Effector CD8-positive, alpha-beta T cell (primary cell): ENCODE measurements at places on chromosomes 1 and 21.

DNA sequence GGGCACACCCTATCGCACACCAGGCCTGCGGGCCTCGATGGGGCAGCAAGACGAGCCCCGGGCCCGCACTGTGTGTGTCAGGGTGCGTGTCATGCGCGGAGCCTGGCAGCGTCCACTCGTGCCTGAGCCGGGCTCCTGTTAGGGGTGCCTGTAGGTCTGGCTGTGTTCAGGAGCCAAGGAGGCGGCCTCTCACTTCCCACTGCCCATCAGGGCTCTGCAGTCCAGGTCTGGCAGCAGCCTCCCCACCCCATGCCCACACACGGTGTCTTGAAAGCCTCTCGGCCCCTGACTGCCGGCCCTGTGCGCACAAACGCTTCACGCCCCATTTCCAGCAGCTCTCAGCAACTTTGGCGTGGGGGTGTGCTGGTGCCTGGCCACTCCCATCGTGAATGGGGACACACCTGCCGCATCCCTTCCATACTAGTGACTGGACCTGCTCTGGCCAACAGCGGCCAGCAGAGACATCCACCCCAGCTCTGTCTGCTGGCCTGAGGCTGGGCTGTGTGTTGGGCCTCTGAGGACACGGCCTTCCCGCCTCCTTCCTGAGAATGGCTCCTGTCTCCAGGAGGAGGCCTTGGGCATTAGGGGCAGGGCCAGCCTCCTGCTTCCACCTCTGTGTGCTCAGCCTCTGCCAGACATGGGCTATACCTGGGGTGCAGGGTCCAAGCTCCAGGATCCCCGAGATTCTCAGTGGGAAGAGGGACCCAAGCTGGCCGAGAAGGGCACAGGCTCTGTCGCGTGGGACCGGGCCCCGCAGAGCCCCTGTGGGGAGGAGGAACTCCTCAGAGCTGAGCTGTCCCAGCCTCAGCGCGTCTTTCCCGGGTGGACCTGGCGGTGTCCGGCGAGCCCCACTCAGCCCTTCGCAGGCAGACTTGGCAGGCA lies 41.8 kb upstream of the ACTRT2 start:
- DNase-seq = no peak

DNA sequence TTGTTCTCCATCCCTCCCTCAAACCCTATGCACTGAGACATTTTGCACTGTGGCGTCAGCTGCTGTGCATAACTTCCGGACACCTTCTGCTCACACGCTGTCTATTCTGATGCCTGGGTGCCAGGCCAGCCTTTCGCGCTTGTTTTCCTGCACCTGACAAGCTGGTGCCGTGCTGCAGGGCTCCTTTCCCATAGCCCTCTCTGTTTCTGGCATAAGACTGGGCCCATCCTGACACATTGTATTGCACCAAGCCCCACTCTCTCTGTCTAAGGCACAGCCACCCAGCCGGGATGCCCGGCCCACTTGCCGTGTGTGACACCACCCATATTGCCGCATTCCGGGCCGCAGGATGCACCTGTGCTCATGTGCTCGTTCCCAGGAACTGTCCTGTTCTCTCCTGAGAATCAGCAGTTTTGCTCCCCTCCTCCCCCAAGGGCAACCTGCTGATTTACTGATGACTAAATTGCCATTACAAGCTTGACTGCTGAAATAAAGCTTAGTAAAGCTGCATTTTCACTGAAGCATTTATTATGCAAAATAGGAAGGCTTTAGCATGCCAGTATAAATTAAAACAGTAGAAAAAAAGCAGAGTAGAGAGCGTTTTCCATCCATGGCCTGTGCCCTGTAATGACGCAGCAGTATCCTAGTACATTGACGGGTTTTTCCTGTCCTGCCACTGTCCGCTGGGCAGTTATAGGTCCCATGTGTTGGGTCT lies 88.0 kb downstream of the CD247 start:
- DNase-seq = no peak

DNA sequence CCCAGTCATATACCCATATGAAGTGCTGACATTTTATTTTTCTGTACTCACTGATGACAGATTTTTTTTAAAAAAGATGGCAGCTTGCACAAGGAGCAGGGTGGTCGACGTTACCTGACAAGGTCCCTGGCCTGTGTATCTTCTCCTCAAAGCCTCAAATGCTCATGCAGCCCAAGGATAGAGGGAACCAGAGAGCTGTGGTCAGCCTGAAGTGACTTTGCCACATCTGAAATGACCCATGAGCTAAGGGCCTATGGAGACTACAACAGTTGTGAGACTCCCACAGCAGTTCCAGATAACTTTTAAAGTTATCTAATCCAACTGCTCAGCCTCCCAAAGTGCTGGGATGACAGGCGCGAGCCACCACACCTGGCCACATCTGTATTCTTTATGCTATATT lies 131.1 kb downstream of the GLUL start:
- no peak for DNase-seq

- peak; percentile 5 for DNase-seq
These were observed 629 bp downstream of the CTNNBIP1 start for GRCh38 chr1:9909234-9910046.

- DNase-seq = no peak
These were observed 78.5 kb upstream of the DPYD start for GRCh38 chr1:97999320-97999719.

DNA sequence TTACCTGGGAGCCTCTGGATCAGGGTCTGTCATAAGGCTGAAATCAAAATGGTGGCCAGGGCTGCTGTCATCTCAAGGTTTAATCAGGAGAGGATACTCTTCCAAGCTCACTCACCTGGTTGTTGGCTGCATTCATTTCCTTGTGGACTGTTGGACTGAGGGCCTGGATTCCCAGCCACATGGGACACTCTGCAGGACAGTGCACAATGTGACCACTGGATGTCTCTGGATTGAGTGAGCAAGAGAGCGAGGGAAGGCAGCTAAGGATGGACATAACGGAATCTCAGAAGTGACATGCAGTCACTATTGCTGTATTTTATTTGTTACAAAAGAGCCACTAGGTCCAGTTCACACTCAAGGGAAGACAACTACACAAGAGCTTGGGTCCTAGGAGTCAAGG lies 229.1 kb downstream of the S1PR1 start:
- DNase-seq = no peak

GRCh38 chr1:212433577-212434462 lies 1.1 kb downstream of the NENF start:
- DNase-seq = no peak

GRCh38 chr1:208318150-208318734 lies 74.1 kb upstream of the PLXNA2 start:
- DNase-seq = no peak

DNA sequence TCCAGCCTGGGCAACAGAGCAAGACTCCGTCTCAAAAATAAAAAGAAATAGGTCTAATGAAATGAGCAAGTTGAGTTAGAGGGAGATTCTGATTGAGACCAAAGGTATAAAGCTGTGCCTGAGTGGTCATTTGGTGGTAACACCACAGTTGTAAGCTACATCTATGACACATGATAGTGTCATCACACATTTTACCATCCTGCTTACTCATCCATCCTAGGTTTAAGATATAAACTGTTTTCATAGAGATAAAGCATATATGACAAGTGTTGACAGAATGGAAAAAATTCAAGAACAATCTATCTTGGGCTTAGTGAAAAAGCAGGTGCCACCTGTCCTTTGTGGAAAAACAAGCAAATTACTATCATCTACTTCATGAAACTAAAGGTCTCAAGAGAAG lies 7.1 kb upstream of the CFAP141 start:
- DNase-seq = no peak

DNA sequence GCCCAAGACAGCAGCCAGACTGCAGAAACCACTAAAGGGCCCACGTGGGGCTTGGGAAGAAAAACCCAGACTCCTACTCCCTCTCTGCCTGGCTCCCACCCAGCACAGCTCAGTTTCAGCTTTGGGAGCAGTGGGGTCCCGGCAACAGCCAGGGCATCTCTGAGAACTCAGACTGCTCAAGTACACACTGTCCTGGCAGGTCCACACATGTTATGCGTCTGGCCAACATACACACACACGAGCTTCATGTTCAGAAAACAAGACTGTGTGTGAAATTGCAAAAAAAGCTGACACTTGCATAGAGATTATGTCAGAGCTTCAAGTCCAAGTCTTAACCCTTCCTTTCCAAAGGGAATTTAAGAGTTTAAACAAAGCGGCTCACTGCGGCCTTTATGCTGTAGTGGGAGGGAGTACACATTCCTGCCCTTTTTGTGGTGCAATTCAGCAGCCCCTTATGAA lies 136.6 kb upstream of the CD34 start:
- DNase-seq = no peak

- no peak for DNase-seq
These were observed 390.4 kb downstream of the OMA1 start for GRCh38 chr1:58156124-58156468.

- peak; percentile 86 for DNase-seq
These were observed at the start of gene PIGM for GRCh38 chr1:160031365-160032164. TSS of gene PIGM (minus strand) at chr1:160031990. CDS start at chr1:160031739, 251 bp downstream.

DNA sequence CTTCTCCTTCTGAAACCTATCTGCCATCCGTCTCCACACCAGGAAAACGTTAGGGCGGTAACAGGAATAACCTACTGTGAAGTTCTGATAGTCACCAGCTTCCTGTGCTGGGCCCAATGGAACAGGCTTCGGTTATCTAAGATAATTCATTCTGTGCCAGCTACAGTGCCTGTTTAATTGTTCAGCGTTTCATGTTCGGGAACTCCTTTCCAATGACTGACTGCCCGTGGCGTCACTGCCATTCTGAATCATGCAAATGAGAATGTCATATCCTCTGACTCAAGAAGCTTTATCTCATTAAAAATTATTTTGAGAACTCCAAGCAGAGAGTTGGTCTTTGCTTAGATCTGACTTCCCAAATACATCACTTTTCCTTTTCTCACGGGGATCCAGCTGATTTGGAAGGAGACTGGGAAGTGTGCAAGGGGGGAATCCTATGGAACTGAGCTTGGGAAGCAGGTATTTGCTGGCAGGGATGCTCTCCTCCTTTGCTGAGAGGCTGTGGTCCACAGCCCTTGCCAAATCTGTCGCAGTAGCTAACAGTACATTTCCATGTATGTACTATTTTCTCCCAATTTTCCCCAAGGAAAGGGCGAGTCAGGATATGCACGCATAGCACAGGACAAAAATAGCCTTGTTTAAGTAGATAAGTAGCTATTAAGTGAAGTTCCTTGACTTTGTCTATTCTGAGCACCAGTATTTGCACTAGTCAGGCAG lies 358.7 kb downstream of the LTN1 start:
- DNase-seq = no peak

DNA sequence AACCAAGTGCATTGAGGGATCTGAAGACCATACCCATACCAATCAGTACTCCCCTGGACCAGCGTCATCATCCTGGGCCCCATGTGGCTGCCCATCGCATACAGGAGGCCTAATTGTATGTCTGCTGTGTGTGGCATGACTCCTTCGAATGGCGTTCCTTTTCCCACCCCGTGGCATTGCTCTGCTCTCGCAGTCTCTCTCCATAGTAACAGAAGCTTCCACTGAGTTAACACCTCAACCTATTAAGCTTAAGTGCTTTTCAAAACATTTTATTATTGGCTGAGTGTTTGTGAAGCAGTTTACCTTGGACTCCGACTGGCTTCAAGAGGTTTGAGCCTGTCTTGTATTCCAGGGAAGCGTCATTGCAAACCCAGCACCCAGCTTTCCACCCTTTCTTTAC lies 187.1 kb upstream of the LMO4 start:
- no peak for DNase-seq

- no peak for DNase-seq
These were observed 260.1 kb upstream of the TMPRSS15 start for GRCh38 chr21:18663663-18664062.

- DNase-seq = no peak
These were observed 817.9 kb upstream of the ADGRL2 start for GRCh38 chr1:80982831-80983230.

GRCh38 chr1:86138746-86139145 lies 17.8 kb downstream of the COL24A1 start:
- no peak for DNase-seq

GRCh38 chr1:55259911-55260609 lies 44.9 kb upstream of the USP24 start:
- no peak for DNase-seq

DNA sequence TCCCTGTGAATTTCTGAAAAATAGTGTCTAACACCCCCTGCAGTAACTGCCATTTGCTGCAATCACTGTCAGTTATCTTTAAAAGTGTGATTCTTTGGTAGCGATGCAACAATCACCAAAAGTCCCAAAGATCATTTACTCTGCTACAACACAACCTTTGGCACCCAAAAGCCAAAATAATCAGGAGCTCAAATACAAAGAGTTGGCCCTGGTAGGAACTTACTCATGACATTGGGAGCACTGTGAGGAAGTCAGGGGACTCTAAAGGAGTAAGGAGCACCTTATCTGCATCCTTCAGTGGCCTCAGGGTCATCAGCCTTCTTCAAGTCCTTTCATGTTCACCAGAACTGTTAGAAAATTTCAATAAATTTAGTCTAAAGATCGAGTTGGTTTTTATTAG lies 54.6 kb downstream of the SLC16A1 start:
- no peak for DNase-seq

DNA sequence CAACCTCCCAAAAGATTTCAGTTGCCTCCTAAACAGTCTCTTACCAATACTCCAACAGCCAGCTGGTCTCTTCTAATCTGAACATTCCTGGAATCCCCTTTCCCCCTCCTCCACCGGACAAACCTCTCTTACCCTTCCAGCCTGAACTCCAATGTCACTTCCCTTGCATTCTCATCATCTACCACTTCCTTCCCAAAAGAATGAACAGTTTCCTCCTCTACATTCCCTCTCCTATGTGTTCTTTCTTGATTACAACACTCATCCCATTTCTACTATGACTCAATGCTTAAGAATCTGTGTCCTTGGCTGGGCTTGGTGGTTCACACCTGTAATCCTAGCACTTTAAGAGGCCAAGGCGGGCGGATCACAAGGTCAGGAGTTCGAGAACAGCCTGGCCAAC lies 417.1 kb downstream of the SETD4 start:
- no peak for DNase-seq

DNA sequence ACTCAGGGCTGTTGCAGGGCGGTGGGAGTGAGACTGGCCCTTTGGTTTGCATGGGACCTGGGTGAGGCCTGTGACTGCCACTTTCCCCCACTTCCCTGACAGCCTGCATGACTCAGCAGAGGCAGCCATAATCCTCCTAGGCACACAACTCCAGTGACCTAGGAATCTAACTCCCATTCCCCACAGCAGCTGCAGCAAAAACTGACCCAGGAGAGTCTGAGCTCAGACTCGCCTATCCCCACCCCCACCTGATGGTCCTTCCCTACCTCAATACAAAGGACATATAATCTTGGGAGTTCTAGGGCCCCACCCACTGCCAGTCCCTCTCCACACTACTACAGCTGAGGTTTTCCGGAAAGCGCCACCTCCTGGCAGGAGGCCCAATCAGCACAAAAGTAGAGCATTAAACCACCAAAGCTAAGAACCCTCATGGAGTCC lies 26.7 kb downstream of the NDC1 start:
- no peak for DNase-seq

GRCh38 chr1:116024626-116025025 lies 48.3 kb downstream of the SLC22A15 start:
- DNase-seq = no peak

DNA sequence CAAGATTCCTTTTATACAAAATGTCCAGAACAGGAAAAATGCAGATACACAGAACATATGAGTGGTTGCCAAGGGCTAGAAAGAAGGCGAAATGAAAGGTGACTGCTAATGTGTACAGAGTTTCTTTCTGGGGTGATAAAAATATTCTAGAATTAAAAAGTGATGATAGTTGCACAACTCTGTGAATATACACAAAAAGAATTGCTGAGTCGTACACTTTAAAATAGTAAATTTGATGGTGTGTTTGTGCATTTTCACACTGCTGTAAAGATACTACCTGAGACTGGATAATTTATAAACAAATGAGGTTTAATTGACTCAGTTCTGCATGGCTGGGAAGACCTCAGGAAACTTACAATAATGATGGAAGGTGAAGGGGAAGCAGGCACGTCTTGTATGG lies 23.9 kb downstream of the KLHDC7A start:
- no peak for DNase-seq

- DNase-seq = no peak
These were observed 405.5 kb upstream of the ADAMTS5 start for GRCh38 chr21:27372381-27372780.
